ENCODE measurements at places on chromosomes 4 and X. TPM values are rescaled to one million over a fixed set of nuclear protein-coding genes. Genes with fewer than 3 reads are reported as not detected.

DNA sequence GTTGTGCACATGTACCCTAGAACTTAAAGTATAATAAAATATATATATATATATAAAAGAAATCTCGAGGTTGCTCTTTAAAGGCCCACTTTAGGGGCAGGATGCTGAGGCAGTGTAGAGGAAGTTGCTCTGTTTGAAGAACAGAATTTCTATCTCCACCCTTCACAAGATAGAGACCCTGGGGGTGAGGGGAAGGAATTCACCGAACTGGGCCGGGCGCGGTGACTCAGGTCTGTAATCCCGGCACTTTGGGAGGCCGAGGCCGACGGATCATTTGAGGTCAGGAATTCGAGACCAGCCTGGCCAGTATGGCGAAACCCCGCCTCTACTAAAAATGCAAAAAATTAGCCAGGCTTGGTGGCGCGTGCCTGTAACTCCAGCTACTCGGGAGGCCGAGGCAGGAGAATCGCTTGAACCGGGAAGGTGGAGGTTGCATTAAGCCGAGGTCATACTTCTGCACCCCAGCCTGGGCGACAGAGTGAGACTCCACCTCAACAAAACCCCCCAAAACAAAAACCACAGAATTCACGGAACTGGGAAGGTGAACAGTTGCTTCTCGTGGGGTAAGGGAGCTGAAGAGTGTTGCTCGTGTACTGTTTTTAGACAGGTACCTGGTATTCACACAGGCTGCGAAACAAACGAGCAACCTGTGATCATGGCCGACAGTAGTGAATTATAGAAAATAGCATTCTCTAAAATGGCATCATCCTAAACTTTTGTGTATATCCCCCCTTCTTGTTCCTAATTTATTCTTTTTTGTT lies 6.2 kb downstream of the PLAC8 start:
- DNase-seq = no peak

- DNase-seq = no peak
Observed at GRCh38 chr4:76210452-76210851, 3.2 kb downstream of the SCARB2 start.

DNA sequence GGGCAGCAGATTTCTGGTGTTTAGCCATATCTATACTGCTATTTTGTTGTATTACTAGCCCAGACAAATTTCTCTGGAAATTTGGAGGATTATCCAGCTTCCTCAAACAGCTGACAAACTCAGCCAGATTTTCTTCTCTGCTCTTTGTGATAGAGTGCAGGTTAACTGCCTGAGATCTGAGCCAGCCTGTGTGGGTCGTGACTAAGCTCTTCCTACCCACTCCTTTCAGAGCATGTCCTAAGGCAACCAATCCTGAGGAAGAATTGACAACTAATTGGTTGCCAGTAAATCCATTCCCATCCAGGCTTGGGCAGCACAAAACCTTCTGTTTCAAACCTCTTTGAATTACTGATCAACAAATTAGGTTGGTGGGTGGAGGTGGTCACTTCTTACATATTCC lies 2.5 kb upstream of the GABRA2 start:
- no peak for DNase-seq

DNA sequence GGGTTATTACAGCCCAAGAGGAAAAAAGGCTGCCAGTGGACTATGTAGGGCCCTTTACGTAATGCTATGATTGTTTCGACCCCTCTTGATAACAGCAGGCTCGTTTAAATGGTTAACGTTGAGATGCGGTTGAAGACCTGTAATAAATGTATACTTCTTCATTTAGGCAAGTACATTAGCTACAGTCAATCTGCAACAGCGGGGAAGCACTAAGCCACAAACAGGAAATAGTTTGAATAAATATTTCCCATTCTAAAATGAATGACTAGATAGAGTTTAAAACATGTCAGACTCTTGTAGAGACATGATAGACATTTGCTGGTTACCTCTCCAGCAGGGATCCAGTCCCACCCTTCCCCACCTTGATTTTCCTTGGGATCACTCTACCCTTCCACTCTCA lies 38.1 kb upstream of the STIM2 start:
- DNase-seq = no peak

The TRIM75 gene
- polyA plus RNA-seq = 0.10 TPM

GRCh38 chrX:3576886-3577501 lies 136.5 kb downstream of the PRKX start:
- DNase-seq = no peak

The MAGEA1 gene
- polyA plus RNA-seq = not detected

GRCh38 chr4:146389561-146389960 lies 132.2 kb downstream of the SLC10A7 start:
- no peak for DNase-seq

The TET2 gene
- polyA plus RNA-seq = 29.1 TPM

DNA sequence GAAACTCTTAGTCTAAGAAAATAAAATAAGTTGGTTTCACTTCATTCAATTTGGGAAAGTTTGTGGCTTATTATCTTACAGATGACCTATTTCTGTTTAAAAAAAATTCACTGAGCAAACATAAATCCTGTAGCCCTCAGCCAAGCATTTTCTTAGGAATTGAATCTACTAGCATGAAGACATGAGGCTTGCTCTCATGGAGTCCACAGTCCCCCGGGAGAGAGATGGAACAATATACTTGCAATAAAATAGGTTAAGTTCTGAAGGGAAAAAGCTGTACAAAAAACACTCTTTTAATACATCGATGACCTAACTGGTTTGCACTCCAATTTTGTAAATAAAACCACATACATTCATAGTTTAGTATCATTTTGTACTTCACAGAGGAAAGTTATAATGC lies 642.6 kb upstream of the FAM241A start:
- no peak for DNase-seq

DNA sequence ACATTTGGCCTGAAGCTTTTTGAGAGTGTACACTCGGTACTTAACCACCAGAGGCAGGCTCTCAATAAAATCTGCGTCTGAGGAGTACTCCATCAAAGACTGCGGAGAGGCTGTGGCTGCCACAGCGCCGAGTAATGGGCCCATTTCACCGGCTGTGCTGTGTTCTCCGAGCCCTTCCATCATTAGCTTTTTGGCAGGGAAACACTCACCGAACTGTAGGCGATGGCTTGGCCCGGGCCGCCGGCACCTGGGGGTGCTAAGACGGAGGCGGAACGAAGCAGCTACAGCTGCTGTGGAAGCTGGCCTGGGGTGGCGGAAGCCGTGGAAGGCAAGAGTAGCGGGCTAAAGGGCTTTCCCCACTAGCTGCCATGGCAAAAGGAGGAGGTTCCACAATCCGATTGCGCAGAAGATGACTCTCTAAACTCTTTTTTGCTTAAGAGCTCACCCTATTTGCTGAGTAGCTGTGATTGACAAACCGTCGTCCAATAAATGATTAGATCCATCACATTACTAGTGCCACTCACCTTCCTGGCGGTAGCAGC lies 48.5 kb upstream of the PABPC1L2A start:
- peak; percentile 6 for DNase-seq

The NXF2 gene
- 0.71 TPM for polyA plus RNA-seq

All from left kidney (tissue), 8 donors.